Stimulated activated naive CD4-positive, alpha-beta T cell treated with Interleukin-2 at 50 U/mL for 16 hours (primary cell): ENCODE measurements at places on chromosomes 1 and 21.

DNA sequence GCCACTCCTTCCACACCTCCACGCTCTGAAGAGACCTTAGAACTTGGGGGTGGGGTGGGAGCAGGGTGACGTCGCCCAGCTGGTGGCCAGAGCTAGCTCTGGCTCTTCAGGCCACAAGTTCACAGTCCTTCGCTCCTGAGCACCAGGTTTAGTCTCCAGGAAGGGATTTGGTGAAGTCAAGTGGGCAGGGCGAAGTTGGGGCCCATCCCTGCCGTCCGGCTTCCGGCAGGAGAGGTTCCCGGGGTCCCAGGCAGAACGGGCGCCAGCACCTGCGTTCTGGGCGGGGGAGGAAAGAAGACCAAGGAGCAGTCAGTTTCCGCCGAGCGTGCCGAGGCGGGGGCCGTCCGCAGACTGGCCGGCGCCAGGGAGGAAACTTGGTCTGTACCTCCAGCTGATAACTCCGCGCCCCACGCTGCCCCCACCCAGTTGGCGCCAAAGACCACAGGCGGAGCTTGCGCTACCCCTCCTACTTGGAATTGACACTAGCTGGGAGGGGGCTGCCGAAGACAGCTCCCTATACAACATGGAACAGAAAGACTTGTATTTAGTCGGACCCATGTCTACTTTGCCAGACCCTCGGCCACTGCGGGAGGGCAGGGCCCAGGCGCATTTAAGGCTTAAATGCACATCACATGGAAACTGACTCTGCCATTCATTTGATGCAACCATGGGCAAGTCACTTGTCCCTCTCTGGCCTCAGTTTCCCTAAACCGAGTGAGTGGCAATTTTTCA is 995 bp downstream of the ID3 start:
- no peak for DNase-seq

GRCh38 chr1:188949701-188950100 is 1528.0 kb downstream of the BRINP3 start:
- no peak for DNase-seq

DNA sequence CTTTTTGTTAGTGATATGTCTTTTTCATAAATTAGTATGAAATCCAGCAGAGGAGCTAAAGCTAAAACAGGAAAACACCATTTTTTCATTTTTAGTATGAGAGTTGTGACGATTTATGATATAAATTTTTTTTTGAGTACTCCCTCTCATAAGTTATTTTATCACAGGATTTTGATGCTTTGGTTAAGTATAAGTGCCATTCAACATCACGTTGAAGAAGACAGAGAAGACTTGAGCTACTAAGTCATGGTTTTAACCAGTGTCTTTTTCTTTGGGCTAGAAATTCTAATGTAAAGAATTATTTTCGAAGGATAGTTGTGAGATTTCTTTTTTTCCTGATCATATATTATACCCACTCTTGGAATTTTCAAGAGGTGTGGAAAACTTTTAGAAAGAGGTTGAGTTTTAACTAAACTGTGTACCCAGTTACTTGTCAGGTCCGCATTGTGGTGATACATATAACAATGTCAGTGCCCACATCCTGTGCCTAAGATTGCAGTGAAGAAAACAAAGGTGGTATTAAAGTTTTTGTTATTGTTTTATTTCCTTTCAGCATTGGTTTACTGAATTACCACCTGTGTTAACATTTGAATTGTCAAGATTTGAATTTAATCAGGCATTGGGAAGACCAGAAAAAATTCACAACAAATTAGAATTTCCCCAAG is 93.8 kb downstream of the USP25 start:
- DNase-seq = no peak

GRCh38 chr21:33931799-33932390 is 16.3 kb upstream of the ATP5PO start:
- DNase-seq = no peak

- no peak for DNase-seq
These were observed 33.1 kb downstream of the RAP1GAP start for GRCh38 chr1:21636029-21636428.

DNA sequence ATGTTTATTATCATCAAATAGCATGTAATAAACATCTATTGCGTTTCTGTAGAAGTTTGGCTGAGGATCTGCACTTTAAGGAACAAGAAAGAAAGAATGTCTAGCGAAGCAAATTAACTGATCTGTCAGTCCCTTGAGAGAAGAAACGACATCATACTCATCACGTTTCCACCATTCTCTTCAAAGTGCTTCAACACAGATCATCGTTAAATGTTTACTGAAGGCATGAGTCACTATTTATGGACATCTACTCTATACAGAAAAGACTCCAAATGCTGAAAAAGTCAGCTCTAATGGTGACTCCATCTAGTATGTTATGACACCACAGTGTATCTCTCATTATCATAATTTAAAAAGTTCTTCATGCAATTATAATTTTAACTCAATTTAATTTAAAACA is 369.1 kb downstream of the RGS7 start:
- no peak for DNase-seq

GRCh38 chr1:241837901-241838300 is 10.1 kb upstream of the EXO1 start:
- no peak for DNase-seq

GRCh38 chr1:86758570-86758969 is 54.2 kb downstream of the SH3GLB1 start:
- DNase-seq = no peak

DNA sequence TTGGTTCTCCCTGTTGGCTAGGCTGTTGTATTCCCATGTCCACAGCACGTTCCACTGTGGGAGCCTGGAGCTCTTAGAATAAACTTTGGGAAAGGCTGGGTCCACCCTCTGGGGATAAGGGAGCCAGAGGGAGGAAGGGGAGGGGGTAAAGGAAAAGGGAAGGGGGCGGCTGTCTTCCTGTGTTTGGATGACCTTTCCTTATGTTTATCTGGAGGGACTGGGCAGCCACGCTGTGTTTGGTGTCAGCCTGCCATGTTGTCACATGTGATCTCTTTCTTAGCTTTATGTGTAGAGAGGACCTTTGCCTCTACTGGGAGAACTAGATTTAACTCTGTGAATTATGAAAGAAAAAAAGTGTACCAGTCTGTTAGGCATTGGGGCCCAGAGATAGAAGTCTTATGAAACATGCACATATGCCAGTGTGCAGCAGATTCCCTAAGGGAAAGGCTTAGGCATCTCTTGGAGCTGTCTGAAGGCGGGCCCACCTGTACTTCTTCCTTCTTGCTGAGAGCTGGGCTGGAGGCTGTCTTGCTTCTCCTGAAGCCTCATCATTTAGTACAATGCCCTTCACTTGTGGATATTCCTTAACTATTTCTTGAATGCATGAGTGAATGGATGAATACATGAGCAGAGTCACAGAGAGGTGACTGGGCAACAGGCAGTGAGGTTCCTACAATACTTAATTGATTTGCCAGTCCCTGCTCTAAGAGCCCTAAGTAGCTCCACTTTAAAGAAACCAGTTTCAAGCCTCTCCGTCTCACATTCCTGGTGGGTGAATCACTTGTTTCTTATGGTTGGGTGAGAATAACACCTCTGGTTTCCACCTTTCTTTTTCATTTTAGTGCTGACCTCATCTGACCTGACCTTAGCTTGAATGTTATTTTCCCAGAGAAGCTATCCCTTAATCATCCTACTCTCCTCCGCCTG is 62.5 kb upstream of the ARHGAP29 start:
- no peak for DNase-seq

GRCh38 chr1:209219791-209220524 is 363.6 kb upstream of the CAMK1G start:
- DNase-seq = no peak

DNA sequence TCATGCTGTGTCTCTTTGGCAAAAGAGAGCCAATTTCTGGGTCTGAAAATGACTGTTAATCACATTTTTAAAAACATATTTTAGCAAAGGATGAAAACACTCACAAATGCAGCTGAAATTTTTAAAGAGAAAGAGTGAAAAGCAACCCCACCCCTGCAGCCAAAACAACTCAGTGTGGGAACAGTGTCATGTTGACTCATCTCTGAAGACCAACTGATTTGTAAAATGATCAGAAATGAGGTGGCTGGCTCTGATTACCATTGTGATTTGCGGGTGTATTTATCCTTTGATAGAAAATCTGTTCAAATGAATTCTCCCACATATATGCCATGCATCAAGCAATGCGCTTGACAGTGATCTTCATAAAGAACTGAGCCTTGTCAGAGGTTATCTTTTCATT is 287.0 kb upstream of the ESRRG start:
- no peak for DNase-seq

DNA sequence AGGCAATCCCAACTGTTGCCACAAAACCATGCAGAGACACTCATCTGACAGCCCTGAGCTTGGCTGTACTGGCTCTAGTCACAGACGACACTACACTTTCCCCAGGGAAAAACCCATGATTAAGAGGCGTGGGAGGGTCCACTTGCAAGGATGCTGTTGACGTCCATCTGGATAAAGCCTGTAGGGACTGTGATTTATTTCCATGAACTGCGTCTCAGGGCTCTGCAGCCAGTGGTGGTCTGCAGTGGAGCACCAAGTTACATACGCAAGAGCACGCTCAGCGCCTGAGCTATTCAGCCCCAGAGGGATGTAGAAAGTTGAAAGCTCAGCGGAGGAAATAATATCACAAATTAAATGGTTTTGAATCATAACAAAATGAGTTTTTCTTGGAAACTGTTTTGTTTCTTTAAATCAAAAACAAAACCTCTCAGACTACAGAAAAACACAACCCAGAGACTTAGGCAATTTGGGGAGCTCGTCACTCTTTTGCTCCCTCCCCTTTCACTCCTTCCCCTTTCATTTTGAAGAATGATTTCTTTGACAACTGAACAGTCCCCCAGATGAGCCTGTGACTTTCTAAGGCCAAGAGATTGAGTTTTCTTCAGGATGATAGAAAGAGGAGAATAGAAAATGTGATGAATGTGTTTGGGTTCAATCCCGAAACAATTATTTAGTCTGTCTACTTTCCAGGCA is 71.2 kb downstream of the NGF start:
- DNase-seq = no peak

DNA sequence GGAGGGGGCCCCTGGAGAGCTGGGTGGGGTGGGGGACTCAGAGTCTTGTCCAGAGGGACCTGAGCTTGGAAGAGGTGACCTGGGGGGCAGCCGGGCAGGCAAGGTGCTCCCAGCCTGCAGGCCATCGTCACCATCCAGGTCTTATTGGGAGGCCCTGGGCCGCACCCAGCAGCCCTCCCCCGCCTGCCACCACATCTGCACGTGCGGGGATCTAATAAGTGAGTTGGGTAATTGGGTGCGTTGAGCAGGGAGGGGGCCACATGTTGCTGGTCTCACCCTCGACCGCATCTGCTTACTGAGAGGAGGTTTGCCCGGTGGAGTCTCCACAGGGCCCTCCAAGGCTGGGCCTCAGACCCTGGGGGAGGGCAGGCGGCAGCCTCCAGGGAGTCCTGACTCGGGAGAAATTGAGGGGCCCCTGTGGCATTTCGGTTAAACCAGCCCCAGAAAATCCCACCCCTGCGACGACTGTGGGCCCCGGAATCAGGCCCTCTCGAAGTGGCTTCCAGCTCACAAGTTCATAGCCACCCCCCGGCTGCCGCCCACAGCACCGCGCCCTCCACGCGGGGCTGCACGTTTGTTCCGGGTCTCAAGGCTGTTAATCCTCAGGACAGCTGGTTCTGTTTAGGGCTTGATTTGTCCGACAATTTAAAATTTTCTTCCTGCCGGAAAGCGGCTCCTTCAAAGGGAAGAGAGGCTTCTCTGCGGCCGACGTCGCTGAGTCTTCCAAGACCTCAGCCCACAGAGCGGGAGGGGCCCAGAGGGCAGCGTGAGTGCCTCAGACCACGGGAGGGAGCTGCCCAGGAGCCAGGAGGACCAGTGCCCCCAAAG is 14.7 kb upstream of the COL6A2 start:
- no peak for DNase-seq

DNA sequence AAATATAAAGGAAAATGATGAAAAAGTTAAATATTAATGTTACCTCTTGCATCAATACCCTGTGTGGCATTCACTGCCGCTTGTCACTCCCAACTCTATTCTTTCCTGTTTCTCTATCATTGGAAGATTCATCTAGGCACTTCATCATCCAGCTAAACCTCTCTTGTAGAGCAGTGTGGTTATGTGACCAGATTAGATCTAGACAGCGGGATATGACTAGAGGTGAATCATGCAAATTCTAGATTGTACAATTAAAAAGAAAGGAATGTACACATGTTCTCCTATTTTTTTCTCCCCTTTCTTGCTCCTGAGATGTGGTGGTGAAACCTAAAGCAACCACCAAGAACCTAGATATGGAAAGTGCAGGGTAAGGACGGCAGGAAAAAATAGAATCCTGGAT is 174.1 kb downstream of the LBR start:
- no peak for DNase-seq

GRCh38 chr1:66214901-66215300 is 319.1 kb upstream of the SGIP1 start:
- DNase-seq = no peak

GRCh38 chr1:216215169-216215568 is 208.1 kb downstream of the USH2A start:
- no peak for DNase-seq

DNA sequence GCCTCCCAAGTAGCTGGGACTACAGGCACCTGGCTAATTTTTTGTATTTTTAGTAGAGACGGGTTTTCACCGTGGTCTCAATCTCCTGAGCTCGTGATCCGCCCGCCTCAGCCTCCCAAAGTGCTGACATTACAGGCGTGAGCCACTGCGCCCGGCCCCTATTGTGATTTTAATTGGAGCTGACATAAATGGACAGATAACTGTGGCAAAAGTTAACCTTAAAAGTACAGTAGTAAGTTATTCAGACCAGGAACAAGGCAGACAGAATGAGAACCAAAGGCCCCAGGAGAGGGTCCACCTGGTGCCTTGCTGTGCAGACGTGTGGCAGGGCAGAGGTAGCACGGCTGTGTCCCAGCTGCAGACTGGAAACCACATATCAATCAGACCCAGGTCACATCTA is 11.0 kb downstream of the TMEM201 start:
- no peak for DNase-seq

DNA sequence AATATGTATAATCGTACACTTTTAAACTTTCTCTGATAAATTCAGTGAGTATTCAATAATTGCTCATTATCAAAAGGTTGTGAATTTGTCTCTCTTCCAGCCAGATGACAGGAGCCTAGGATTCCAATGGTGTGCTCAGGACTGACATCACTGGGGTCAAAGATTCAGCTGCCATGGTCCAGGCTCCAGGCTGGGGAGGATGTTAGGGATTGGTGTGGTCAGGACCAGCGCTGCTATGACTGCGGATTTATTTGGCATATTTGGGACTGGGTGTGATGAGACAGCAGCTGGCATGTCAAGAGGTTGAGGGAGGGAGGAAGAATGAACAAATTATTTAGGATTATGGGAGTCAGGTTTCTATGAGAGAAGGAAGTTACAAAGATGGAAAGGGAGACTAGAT is 48.2 kb upstream of the ABCA4 start:
- DNase-seq = no peak

GRCh38 chr1:245807306-245807705 is 652.5 kb downstream of the KIF26B start:
- DNase-seq = no peak

DNA sequence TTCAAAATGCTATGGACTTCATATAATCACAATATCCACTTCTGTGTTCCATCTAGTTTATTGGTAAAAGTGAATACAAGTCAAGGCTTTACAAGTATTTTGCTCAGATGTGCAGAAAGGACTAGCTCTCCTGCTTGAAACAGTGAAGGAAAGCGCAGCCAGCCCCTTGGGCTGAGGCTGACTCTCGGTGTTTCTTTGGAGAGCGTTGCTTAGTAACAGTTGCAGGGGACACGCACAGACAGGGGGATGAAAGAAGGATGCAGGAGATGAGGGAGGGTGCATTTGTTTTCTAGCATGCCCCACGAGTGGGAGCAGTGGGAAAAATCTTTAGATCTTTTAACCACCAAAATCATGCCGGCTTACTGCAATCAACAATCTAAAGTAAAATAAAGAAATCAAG is 9.1 kb downstream of the PYCR2 start:
- DNase-seq = no peak

- no peak for DNase-seq
These were observed 94.9 kb upstream of the VANGL1 start for GRCh38 chr1:115546846-115547245.
